ENCODE measurements at places on chromosomes 4 and X. TPM values are rescaled to one million over a fixed set of nuclear protein-coding genes. Genes with fewer than 3 reads are reported as not detected.

GRCh38 chrX:10045327-10046000, 78.3 kb downstream of the CLDN34 start:
- no peak for DNase-seq

DNA sequence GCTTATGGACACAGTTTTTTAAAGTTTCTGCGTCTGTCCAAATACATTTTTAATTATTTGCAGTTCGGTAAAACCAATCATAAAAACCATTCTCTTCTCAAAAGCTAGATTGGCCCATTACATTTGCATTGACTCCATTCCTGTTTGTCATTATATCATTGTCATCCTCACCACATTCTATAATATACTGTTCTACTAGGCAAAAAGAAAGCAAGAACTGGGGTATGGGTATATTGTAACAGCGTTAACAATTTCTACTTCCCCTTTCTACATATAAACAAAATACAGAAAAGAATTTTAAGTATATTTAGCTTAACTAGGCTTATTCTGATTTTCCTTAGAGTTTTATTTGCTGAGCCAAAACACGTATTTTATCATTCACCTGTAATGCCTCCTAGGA, 91.8 kb downstream of the RAP1GDS1 start:
- DNase-seq = no peak

DNA sequence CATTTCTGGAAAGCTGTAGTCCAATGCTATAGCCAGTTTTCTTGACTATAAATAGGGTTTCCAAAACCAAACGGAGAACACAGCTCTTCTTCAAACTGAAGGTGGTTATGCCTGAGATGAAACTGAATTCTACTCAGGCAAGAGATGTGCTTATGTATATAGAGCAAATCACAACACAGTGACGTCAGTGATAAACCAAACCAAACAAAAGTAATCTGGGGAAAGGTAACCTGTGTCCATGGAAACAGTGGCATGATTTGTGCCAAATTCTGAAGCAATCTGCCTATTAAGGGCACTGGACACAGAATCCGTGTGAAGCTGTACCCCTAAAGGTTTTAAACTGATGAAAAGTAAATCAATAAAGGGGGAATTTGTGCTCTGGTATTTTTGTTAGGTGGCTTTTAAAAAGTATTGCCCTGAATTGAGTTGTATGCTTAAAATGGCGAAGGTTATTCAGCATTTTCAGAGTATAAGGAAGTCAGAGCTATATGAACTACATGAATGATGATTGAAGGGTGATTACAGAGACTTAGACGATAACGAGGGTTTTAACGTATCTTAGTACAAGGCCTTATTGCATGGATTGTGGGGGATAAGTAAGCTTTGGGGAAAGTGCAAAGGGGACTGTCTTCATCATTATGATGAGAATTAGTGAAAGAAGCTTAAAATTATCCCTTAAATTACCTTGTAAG, 38.6 kb downstream of the NPY5R start:
- DNase-seq = no peak

DNA sequence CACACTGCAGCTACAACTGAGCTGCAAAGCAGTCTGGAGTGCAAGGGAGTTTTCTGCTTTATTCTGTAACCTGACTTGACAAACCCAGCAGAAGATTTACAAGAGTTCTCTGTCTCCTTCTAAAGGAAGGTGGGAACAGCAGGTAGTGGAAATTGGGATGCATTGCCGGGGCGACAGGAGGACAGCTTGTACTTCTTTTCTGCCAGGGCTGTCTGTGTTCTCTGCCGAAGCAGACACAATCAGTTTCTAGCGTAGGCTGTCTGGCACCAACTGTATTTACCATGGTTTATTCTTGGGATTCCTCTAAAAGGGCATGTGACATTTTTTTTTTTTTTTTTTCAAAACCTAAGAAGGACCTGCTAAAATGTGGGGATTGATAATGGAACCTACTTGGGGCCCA, 190.8 kb upstream of the GK2 start:
- no peak for DNase-seq

DNA sequence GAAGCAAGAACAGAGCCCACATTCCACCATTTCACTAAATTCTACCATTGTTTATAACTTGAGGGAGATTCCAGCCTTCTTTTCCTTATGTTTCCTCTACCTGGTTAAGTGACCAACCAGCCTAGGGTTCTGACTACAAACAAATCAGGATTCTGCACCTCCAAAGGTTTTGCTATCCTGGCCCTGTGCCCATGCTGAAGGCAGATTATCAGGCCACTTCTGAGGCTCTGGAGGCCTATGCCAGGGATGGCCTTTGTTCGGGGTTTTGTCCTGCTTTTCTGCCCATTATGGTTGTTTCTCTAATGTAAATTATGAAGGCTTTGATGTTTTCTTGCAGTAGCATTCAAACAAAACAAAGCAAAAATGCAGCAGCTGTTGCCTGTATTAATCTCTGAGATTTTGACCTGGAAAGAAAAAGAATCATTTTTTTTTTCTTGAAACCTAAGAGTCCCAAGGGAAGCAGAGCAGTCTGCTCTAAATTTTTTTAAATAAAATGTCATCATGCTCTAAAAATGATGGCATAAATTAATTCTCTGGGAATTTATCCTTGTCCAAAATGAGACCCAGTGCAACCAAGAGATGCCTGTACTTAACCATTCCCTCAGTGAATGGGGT, 55.6 kb downstream of the RNF150 start:
- no peak for DNase-seq

DNA sequence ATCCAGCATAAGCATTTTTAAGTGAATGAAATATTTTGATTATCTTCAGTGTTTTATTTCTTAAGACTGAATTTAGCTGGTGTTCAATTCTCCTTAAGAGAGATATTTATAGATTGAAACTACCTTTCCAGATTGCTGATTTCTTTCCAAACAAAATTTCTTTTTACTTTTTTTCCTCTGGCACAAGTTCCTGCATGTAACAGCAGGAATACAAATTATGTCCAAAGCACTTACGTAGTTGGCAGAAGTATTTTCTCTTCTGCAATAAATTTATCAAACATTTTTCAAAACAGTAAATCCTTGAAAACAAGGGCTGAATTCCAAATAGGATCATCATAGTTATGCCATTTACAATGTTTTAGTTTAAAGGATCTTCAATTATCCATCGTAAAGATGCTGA, 412.6 kb downstream of the IQCM start:
- DNase-seq = no peak

GRCh38 chr4:142840516-142841123, 5.5 kb downstream of the INPP4B start:
- DNase-seq = peak; percentile 23

DNA sequence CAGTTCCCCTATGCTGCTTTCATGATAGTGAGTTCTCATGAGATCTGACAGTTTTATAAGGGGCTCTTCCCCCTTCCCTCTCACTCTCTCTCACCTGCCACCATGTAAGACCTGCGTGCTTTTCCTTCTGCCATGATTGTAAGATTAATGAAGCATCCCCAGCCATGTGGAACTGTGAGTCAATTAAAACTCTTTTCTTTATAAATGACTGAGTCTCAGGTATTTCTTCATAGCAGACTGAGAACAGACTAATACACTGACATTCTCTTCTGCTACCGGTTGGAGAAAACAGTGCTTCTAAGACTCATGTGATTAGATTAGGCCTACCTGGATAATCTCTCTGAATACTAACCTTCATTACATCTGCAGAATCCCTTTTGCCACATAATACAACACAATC, 45.4 kb upstream of the TRPC5OS start:
- no peak for DNase-seq

DNA sequence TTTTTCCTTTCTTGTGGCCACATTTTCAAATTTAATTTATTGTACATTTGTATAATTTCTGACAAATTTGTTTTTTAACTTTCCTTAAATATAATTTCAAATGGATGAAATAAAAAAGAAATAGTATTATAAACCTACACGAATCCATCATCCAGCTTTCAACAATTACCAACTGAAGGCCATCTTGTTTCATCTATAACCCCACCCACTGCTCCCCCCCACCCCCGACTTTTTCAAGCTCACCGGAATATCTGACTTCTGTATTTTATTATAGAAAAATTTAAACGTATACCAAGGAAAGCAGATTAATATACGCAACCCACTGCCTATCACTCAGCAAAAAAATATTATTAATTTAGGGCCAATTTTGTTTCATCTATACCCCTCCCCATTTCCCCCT, 1.1 kb downstream of the MORF4L2 start:
- DNase-seq = no peak

KLB gene
- total RNA-seq = not detected

AMBN gene
- not detected for total RNA-seq

ARHGAP36 gene
- total RNA-seq = not detected

ADH1A gene
- not detected for total RNA-seq

LGI2 gene
- total RNA-seq = not detected

SLC7A11 gene
- total RNA-seq = 7.1 TPM

Data from RPMI7951 (cell line).